ENCODE measurements at places on chromosomes 2 and 18. TPM values are rescaled to one million over a fixed set of nuclear protein-coding genes. Genes with fewer than 3 reads are reported as not detected.

- DNase-seq, result no peak
Measured at GRCh38 chr18:76979906-76980305, 152.7 kb downstream of the MBP start.

DNA sequence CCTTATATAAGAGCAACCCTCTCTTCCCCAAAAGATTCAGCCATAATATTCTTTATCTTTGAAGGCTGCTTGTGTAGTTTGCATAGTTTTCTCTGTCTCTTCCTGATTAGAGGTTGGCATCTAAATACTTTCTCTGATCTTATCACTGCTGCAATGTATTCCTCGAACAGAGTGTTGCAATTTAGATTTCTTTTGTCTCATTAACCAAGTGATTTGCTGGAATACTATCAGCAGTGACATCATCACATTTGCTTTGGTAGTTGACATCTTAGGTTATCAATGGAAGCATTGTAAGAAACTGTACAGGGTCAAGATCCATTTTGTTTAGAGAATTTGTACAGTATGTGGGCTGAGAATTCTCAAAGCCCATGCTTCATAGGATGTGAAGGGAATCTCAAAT, 72.0 kb upstream of the NEUROD1 start:
- DNase-seq, result no peak

DNA sequence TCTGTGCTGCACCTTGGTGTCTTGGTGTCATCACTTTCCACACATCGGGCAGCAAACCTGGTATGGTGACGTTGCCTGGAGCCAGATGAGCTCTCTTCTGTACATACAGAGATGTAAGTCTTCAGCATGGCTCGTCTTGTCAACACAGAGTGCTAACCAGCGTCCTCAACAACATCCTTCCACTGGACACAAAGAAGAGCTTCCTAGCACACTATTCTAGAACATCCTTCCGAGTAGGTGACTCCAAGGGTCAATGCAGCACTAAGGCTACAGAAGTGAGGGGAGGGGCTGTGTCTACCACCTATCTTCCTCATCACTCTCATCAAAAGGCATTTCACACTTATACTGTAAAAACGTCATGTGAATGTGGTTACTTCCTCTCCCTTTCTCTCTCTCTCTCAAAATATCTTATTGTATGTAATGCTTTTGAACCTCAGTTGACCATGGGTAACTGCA, 108.1 kb upstream of the SLC1A4 start:
- no peak for DNase-seq

DNA sequence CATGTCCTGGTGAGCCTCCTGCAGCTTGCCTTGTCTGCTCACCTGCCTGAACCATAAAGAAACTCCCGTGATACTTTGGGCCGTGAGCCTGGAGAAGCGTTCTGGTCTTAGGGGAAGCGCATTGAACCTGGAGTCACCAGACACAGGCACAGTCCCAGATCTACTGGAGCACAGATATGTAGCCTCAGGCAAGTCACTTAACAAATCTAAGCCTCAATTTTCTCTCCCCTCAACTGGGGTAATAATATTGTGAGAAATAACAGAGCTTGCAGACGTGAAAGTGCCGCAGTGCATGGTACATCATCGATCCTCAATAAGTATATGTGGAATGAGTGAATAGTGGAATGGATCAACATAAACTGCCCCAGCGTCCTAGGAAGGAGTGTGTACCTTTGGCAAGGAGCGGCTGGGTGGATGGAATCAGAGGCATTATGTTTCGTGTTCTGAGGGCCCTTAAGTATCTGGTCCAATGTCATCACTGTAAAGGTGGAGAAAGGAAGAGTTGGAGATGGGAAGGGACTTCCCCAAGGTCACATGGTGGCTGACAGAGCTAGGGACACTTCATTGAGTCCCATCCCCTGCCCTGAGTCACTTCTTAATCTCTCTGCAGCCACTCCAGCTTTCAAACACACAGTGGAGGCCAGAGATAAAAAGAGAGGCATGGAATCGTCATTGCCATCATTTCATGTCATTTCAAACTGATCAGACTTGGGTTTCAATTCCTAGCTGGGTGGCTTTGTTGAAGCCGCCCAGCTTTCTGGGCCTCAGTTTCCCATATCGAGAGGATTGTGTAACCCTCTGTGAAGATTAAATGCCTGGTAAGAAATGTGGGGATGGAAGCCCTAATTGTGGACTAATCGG, 172.4 kb downstream of the DDX1 start:
- DNase-seq, result no peak

DNA sequence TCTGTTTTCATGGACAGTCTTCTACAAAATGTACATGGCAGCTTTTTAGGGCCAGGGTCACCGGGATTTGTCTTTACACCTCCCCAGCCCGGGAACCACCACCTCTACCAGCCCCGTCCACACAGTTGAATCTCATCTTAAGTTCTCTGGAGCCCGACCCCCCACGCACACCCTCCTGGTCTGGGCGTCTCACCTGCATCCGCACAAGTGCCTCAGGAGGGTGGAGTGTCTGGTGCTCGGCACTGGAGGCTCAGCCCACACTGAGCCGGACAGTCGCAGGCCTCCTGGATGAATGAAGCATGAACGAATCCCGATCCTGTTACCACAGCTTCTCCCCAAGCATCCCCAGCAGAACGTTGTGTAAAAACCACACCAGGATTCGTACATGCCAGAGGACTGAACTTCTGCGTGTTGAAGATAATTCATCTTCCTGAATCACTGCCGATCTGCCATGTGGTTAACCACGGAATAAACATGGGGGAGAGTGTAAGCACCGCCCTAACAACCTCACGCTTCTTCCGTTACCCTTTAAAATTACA, 162.0 kb downstream of the RTP5 start:
- DNase-seq, result no peak

GRCh38 chr2:58688813-58689212, 447.7 kb upstream of the FANCL start:
- DNase-seq, result no peak

DNA sequence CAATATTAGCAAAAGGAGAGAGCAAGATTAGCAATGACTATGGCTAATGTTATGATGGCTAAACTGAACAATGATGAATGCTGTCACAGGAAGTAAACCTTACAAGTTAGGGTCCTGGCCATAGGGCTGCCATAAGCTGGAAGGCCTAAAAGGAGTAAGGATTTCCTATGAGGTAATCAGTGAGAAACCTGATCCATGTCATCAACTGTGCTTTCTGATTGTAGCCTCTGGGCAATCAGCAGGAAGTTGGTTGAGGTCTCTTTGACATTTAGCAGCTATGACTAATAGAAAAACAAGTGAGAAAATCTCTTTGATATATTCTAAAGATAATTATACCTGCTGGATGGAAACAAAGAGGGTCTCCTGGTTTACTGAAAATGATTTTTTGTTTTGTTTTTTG, 193.0 kb downstream of the RAB3GAP1 start:
- DNase-seq, result no peak

GRCh38 chr2:17593841-17594491, 53.5 kb downstream of the VSNL1 start:
- no peak for DNase-seq

DNA sequence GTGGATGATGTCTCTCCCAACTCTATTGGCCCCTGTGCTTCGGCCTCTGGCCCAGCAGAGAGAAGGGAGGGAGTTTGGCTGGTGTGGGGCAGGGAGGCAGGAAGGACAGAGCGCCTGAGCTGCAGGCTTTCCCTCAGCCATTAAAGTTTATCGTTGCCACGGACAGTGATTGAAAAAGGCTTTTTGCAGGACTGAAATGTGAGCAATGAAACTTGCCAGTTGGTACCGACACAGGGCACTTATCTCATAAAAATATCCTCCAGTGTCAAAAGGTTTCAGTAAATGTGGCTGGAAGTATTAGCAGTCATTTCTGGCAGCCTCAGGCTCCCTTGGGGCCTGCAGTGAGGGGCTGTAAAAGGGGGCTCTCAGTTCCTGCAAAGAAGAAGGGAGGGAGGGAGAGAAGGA, 169.2 kb downstream of the GLI2 start:
- no peak for DNase-seq

The LAMA1 gene
- 1.2 TPM for polyA plus RNA-seq

The FASTKD2 gene
- 22.3 TPM for polyA plus RNA-seq

The LHCGR gene
- 0.25 TPM for polyA plus RNA-seq

The CAPN14 gene
- 0.09 TPM for polyA plus RNA-seq

The GEN1 gene
- polyA plus RNA-seq, result 14.3 TPM

The NEURL3 gene
- 0.22 TPM for polyA plus RNA-seq

The ETAA1 gene
- 10.2 TPM for polyA plus RNA-seq

Data from hindlimb muscle (tissue), 1 donor.